ENCODE measurements at places on chromosomes 7 and 10. TPM values are rescaled to one million over a fixed set of nuclear protein-coding genes. Genes with fewer than 3 reads are reported as not detected.

The ANXA8L1 gene
- 17.4 TPM for total RNA-seq

The INA gene
- total RNA-seq = 0.52 TPM

The OR2A5 gene
- not detected for total RNA-seq

The ITGA8 gene
- not detected for total RNA-seq

The SLC18A2 gene
- total RNA-seq = not detected

The NODAL gene
- 1.3 TPM for total RNA-seq

The SFRP4 gene
- total RNA-seq = not detected

The SLC26A3 gene
- 0.79 TPM for total RNA-seq

The SYT15 gene
- 0.60 TPM for total RNA-seq

The CYTH3 gene
- 29.1 TPM for total RNA-seq

The TSPAN15 gene
- total RNA-seq = 86.5 TPM

The AOC1 gene
- total RNA-seq = 4.5 TPM
